RPMI8226 (cell line): ENCODE measurements at places on chromosomes 3 and 15.

DNA sequence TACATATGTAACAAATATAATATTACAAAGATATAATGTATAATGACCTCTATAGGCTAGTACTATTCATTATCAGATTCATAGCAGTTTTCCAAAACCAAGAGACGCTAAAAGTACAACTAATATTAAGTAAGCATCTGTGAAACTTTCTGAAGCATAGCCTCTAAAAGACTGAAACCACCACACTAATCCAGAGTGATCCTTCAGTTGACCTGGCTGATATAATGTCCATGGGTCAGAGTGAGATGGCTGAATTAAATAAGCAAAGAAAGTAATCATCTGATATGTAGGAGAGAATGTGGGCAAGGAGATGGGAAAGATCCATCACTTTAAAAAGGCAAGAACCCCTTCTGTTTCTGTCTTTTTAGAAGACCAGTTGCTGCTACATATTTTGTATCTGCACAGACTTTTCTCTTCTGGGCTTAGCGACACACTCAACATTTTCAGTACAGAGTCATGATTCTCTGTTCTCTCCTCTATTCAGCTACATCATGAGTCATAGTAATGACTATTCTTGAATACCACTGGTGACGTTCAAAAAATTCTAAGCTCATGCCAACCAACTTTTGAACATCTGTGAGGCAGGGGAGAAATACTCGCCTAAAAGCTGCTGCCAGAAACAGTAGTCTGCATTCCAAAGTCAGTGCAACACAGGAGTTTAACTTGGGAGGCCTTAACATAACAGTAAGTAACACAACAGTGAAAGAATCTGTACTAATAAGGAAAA lies 149.6 kb downstream of the MAGI1 start:
- no peak for DNase-seq

DNA sequence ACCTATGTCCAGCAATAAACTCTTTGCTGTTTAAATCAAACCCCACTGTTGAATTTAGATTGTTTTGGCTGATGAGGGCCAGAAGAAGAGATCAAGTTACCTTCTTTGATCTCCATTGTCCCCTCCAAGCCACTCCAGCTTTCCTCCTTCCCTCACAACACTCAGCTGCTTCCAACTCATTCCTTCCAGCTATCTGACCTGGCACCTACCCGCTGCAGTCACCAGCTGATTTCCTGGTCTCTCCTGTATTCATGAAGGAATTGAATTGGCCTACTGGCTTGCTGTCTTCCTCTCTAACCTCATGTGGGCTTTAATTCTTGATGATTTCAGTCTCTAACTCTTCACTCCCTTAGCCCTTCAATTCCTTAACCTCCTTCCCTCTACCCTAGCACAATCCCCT lies 40.8 kb upstream of the ABHD17C start:
- DNase-seq = no peak

DNA sequence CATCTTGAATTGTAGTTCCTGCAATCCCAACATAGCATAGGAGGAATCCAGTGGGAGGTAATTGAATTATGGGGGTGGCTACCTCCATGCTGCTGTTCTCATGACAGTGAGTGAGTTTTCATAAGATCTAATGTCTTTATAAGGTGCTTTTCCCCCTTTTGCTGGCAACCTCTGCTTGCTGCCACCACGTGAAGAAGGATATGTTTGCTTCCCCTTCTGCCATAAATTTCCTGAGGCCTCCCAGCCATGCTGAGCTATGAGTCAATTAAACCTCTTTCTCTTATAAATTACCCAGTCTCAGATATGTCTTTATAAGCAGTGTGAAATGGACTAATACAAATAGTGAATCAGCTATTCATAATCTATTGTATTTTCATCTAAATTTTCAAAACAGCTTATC lies 537.3 kb downstream of the EPHA3 start:
- no peak for DNase-seq

DNA sequence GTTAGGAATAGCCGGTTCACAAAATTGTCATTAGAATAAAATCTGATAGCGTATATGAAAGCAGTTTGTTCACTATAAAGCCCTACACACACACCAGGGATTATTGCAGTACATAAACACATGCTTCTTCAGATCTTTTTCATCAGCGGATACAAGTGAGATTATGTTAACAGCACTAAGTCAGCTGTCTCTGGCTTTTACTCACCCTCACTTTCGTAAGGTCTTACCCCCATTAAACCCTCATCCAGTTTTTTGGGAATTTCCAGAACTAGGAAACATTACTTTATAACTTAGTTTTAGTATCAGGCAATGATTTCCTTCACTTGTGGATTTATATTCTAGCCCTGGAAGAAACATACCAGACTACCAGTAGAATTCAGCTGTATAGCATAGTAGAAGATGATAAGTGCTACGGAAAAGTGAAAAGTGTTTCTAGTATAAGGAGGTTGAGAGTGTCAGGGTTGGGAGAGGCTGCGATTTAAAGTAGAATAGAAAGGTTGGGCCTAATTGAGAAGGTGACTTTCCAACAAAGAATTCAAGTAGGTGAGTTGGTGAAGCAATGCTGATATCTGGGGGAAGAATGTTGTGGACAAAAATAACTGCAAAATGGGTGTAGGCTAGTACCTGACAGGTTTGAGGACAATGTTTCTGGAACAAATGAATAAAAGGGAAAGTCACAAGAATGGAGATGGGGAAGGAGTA lies 22.7 kb downstream of the TMEM207 start:
- DNase-seq = no peak

GRCh38 chr15:57122080-57122840 lies 203.8 kb downstream of the TCF12 start:
- DNase-seq = no peak

DNA sequence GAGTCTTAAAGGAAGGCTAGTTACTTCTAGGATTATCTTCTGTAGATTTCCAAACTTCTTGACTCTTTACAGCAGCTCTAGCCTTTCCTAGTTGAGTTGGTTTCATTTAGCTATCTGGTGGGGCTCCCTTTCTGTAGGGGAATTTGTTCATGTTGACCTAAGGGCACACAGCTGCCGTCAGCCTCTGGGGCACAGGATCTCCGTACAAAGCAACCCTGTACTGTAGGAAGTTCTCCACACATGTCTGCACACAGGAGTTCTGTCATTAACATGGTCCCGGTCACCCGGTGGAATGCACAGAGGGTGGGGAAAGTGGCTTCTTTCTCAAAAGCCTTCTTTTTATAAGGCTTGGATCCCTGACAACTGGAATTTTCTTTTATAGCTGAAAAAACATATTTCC lies 88.7 kb upstream of the TNIK start:
- DNase-seq = no peak

GRCh38 chr15:68075764-68076385 lies 21.8 kb downstream of the PIAS1 start:
- no peak for DNase-seq

- no peak for DNase-seq
Observed at GRCh38 chr3:170572665-170573253, 13.1 kb downstream of the SLC7A14 start.

- DNase-seq = peak; percentile 51
Observed at GRCh38 chr15:87752250-87752951, 504.1 kb downstream of the NTRK3 start.

DNA sequence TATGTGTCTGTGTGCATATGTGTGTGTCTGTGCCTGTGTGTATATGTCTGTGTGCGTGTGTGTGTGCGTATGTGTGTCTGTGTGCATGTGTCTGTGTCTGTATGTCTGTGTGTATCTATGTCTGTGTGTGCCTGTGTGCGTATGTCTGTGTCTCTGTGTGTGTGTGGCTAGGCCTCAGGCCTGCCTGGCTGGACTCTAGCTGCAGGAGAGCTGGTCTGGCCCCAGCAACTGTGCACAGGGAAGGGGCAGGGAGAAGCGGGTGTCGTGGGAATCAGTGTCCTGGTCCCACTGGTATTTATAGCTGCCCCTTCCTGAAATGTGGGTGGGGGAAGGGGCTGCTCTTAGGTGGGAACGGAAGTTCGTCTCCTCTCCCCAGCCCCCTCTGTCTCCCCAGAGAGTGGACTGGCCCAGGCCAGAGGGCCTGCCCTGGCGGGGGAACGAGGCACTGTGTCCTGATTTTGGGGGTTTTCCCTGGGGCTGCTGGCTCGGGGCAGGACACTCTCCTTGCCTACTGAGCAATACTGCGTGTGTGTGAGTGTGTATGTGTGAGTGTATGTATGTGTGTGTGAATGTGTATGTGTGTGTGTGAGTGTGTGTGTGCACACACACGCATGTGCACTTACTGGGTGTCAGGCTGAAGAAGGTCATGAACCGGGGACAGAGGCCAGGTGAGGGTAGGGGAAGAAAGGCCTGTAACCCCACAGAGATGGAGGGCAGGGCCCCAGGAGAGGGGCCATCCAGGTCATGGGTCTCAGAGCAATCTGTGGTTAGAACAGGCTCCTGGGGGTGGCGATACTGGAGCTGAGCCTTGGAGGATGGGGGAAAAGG lies 6.6 kb downstream of the CSPG4 start:
- DNase-seq = peak; percentile 4

- DNase-seq = no peak
Observed at GRCh38 chr15:101326462-101327146, 31.6 kb upstream of the SNRPA1 start.

DNA sequence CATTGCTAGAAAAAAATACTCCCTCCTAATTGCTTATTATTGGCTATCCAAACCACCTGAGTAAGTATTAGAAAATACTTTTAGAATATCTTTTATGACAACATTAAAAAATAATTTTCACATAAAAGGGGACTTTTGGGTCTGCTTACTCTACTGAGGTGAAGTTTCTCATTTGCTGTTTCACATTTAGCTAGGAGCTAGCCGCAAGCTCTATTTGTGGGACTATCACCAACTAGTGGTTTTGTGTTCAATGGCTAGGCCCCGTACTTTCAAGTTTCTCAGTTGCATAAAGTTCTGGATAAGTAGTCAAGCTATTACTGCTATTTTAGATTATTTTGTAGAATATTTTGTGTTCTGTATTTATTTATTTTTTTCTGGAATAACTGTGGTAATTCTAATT lies 244.2 kb upstream of the SLITRK3 start:
- no peak for DNase-seq

DNA sequence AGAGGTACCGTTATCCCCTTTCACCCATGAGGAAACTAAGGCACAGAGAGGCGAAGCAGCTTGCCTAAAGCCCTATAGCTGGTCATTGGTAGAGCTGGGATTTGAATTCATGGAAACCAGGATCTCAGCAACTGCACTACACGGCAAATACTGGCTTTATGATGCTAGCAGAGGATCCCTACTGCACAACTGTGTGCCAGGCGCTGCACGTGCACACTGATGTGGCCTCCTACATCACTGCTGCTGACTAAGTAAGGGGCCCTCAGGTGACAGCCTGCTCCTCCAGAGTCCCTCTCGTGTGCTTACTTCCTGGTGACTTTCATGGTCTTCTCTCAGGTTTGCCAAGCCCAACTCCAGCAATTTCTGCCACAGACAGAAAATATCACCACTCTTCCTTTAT lies 3.4 kb upstream of the POLG start:
- DNase-seq = no peak

DNA sequence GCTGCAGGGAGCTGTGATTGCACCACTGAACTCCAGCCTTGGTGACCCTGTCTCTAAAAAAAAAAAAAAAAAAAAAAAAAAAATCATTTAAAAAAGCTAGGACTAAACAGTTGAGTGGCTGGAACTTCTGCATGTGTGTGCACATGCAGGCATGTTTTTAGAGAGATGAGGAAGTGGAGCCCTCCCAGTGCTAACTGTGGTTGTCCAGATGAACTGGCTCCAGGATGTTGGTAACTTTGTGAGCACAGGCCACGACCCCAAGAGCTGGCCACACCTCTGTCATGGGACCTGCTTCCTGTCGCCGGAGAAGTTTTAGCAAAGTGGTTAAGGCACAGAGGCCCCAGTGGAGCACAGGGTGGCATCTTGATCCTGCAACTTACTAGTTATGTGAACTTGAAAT lies 27.0 kb downstream of the CHCHD6 start:
- peak; percentile 8 for DNase-seq

- DNase-seq = no peak
Observed at GRCh38 chr3:155908605-155909004, 38.2 kb downstream of the GMPS start.

DNA sequence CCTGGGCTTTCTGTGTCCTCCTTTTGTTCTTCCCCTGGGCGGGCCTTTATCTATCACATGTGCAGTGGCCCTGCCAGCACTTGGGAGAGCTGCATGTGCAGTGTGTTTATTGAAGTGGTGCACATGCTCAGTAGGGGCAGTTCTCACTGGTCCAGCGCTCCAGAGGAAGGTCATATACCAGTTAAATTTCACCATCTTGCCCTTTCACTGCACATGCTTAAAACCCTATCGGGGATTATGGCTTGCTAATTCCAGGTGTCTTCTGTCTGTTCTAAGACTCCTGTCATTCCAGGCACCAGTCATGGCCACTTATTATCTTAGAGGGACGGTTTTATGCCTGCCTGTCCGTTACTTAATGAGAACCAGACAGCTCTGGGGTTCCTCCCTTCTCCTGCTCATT lies 52.2 kb downstream of the ROPN1B start:
- DNase-seq = no peak

GRCh38 chr3:126482503-126483255 lies 7.0 kb upstream of the ZXDC start:
- no peak for DNase-seq

GRCh38 chr15:33419701-33420100 lies 108.9 kb downstream of the RYR3 start:
- no peak for DNase-seq

- no peak for DNase-seq
Observed at GRCh38 chr15:51097553-51098330, 3.0 kb upstream of the TNFAIP8L3 start.

DNA sequence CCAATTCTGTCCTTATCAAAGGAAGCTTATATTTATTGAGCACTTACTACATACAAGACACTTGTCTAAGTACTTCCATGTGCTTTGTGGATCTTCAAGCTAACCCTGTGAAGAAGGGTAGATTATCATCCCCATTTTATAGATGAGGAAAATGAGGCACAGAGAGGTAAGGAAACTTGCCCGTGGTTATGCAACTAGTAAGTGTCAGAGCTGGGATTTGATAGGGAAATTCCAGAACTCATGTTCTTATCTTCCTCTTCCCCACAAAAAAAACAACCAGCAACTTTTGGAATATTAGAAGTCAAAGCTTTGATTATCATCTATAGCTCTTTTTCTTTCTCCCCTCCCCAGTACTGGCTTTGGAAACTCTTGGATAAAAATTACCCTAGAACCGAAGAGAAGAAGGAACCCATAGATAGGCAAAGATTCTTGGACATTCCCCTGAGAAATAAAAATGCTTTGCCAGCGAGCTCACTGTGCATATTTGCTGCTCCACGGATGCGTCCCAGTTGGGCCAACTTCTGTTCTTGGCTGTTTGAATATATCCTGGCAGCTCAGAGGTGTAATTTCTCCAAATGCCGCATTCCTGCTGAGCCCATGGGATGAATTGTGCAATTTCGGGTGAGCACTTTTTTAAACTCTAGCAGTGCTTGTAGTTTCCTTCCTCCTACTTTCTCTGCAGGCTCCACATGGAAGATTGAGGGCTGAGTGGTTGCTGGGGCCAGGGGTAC lies 591.5 kb upstream of the CFAP20DC start:
- DNase-seq = no peak

- no peak for DNase-seq
Observed at GRCh38 chr3:49076646-49077045, 17.2 kb downstream of the QRICH1 start.

DNA sequence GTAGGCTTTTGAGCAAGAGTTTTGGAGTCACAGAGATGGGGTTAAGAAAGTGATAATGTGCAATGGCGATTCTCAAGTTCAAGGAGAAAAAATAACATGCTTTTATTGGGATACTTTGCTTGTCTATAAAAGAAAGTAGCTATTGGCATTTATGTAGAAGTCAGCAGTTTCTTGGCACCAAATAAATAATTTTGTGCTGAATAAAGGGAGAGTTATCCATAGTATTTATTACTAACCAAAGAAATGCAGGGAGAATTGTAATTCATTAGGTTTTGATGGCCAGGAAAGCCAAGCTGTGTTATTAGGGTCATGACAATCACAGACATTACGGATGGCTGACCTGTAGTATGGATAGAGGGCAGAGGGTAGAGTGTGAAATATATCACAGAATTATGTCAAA lies 33.1 kb downstream of the BTD start:
- no peak for DNase-seq
